Fibroblast of skin of left quadriceps (primary cell): ENCODE measurements at places on chromosomes 16 and 17.

GRCh38 chr17:44652727-44653126, 3.5 kb upstream of the MEIOC start:
- DNase-seq = no peak

GRCh38 chr16:71851746-71852145, 6.0 kb downstream of the ATXN1L start:
- DNase-seq = no peak

DNA sequence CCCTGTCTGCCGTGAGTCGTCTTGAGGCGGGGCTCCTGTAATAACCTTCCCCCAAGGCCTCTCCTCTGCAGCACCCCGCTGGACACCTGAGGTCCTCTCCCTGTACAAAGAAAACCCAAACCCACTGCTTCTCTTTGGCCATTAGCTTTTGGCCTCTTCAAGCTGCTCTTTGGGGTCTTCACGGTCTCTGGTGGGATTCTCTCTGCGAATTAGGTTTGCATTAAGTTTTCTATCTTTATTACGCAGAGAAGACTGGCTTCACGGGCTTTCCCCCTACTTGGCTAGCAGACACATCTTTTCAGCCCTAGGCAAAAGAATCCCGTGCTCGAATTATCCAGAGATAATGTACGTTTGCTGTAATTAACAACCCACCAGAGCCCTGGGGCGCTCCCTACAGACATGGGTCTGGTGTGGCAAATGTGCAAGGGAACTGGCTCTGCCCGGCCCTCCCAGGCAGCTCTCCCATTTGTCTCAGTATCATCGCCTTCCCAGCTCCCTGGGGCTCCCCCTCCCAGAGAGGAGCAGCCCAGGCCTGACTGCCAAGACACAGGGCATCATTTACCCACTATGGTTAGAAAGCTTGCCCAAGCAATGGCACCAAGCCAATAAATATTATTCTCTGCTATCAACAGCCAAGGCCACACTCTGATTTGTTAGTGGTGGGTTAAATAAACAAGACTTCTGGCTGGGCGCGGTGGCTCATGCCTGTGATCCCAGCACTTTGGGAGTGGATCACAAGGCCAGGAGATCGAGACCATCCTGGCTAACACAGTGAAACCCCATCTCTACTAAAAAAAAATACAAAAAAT, 24.7 kb upstream of the KLHDC4 start:
- no peak for DNase-seq

GRCh38 chr16:79897453-79898146, 297.1 kb upstream of the MAF start:
- DNase-seq = no peak

DNA sequence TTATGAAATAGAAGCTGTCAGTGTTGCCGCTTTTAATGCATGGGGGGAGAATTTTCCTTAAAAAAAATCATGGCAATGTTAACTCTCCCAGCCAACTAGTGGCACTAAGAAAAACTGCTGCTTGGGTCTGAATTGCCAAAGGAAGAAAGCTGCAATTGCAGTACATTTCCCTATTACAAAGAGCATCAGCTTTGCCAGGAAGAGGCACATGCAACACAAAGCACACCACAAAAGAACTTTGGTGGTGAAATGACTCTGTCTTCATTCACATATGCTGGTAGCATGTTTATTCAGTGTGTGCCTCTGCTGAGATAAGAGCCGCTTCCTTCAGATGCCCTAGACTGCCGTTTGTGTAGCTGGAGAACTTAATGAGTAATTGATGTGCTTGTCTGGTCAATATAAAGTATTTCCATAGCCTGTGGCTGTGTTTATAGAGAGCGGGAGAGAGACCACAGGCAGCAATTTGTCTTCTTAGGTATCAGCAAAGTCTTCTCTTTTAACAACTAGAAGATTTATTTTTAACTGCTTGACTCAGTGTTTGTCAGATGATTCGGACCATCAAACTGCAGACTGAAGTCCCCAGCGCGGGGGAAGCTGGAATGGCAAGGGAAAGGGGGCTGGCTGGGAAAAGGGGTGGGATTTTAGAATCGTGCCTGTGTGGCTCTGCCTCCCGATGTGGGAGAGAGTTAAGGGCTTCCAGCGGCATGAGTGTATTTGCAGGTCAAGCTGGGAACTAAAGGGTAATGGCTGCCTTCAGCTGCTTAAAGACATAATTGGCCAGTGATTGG, 115.1 kb downstream of the MRTFB start:
- DNase-seq = peak; percentile 75

DNA sequence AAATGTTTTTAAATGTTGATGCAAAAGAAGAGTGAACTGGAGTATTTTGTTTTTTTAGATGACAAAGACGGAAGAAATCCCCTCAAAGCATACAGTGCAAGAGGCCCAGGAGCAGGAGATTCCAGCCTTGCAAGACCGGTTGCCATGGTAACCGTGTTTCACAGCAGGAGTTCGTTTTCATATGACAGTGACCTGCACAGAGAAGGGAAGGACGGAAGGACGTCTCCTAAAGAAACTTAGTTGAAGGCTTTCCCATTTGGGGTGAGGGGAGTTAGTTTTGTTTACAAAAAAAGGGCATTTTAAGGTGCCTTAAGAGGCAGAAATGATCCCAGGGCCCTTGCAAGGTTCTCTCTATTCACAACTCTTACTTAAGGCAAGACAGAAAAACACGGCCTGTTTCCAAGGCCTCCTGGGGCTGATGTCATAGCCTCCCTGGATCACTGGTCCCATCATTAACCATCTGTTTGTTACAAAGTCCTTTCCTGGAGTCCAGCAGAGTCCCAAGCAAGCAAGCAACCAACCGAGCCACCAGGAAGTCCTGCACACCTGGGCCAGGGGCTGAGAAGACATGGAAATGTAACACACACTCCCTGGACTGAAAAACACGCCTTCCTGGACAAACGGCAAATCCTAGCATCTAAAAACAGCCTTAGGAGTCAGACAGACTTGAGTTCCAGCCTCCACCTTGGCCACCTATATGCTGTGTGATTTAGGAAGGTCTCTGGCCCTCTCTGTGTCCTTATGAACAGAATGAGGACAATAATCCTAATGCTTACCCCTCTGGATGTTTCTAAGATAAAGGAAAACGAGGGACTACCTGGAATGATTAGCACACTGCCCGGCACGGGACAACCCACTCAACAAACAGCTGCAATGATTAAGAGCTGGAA, 30.3 kb upstream of the RPH3AL start:
- DNase-seq = no peak

DNA sequence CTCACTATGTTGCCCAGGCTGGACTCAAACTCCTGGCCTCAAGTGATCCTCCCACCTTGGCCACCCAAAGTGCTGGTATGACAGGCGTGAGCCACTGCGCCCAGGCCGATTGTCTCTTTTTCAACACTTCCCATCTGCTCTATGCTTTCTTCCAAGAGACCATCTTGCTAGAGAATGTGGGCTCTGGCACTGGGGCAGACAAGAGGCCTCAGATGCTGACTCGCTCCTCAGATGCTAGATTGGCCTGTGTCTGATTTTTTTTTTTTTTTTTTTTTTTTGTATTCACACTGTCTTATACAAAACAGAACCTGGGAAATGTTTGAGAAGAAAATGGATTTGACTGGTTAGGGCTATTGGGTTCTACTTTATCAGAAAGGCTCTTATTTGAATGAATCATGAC, 58.2 kb downstream of the CYB5D2 start:
- DNase-seq = no peak

DNA sequence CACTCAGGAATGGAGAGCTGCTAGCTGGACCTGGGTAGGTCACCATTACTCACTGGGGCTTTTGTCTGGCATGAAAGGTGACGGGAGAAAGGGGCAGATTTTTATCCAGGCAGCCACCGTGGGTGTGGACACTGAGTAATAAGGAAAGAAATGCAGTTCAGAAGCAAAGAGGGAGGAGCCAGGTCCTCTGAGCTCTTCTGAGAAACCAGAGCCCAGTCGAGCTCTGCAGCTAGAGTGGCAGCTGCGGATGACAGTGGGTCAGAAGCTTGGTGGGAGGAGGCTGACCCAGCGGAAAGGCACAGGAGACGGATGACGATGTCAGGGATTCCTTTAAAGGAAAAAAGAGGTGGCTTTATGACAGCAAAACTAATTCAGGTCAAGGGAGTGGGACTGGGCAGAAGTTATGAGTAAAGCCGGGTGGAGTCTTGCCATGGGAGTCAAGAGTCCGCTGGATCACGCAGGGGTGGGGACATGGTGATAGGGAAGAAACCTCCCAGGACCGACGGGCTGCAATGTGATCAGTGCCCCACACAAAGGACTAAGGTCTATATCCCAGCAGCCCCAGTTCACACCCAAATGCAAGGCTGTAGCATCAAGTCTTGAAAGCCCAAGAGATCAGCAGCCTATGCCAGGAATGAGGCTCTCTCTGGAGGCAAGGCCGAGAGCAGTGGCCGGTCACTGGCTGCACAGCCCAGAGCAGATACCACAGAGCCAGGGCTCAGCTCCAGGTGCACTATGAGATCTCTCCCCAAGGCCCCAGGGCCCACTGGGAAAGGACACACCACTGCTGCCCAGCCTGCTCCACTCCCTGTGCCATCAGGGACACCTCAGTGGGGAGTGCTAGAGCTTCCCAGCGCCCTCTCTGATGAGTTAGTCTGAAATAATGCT, 6.3 kb upstream of the MNT start:
- peak; percentile 34 for DNase-seq

- no peak for DNase-seq
These were observed 1.8 kb downstream of the SPECC1 start for GRCh38 chr17:20010936-20011335.

DNA sequence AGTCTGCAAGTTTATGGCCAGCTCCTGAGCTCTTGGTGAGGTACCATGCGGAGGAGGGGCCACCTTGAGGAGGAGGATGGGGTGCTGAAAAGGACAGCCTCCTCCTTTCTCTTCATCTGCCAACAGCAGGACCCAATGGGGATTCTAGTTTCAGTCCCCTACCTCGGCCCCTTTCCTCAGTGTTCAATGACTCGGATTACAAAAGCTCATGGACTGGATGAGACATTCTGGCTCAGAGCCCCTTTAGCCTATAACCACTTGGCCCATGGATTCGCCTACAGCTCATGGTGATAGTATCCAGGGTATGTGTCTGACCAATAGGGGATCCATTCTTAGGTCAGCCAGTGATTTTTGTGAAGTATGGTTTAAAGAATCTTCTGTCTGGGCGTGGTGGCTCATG, 8.5 kb upstream of the PIK3R6 start:
- DNase-seq = peak; percentile 20

- DNase-seq = no peak
These were observed 211.3 kb downstream of the FOXL1 start for GRCh38 chr16:86789621-86790051.

- no peak for DNase-seq
These were observed 9.1 kb downstream of the NUDT16L1 start for GRCh38 chr16:4702466-4702808.

DNA sequence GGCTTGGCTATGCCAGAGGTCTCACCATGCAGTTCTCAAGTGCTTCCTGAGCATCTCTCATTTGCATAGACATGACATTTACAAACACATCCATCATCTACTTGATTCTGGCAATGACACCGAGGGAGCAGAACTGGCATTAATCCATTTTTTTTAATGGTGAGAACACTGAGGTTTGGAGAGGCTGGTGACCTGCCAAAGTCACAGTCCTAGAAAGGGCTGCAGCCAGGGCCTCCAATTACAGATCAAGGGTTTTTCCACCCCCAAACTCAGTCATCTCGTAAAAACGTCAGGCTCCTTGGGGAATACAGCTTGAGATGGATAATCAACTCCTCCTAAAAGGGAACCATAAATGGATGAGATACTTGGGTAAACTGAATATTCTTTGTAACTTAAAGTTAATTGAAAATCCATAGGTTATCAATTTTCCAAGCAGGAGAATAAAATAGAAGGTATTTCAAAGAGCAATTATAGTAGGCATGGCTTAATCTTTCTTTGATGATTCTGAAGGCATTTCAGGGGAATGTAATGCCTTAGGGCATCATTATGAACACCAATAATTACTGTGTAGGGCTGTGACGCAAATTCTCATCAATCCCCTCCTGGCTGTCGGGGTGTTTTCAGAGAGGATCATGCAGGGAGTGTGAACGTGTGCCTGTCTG, 9.4 kb upstream of the MEOX1 start:
- DNase-seq = no peak

- no peak for DNase-seq
These were observed 22.5 kb upstream of the SLC35B1 start for GRCh38 chr17:49730078-49730784.

DNA sequence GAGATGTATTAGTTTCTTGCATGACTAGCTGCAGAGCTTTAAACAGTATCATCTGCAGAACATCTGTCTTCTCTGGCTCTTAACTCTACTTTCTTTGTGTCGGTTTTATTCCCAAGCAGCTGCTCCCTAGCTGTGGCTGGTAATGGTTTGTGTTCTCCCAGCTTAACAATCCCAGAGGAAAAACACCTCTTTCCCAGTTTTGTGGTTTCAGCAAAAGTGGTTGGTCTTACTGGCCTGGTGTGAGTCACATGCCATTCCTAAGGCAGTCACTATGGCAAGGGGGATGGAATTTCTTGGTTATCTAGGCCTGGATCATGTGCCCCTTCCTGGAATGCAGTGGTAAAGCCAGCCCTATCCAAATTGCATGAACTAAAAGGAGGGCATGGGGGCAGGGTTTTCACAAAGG, 27.5 kb downstream of the OMG start:
- peak; percentile 99 for DNase-seq

DNA sequence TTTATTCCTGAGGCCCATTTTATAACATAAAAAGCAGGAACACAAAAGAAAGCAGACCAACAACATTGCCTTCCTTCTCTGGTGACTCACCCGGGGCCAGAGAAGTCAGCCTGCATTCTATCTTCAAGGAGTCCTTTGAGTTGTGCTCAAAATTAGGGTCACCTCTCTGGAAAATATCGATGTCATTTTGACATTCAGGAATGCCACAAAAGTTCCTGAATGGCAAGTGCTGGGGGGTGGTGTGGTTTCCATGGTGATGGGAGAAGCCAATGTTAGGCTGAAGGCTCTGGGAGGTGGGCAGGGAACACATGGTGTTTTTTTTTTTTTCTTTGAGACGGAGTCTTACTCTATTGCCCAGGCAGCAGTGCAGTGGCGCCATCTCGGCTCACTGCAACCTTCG, 159.6 kb downstream of the HAPSTR1 start:
- no peak for DNase-seq

GRCh38 chr16:50699326-50700159, 6.1 kb downstream of the NOD2 start:
- DNase-seq = no peak

GRCh38 chr16:65315081-65315780, 193.4 kb upstream of the CDH11 start:
- no peak for DNase-seq

DNA sequence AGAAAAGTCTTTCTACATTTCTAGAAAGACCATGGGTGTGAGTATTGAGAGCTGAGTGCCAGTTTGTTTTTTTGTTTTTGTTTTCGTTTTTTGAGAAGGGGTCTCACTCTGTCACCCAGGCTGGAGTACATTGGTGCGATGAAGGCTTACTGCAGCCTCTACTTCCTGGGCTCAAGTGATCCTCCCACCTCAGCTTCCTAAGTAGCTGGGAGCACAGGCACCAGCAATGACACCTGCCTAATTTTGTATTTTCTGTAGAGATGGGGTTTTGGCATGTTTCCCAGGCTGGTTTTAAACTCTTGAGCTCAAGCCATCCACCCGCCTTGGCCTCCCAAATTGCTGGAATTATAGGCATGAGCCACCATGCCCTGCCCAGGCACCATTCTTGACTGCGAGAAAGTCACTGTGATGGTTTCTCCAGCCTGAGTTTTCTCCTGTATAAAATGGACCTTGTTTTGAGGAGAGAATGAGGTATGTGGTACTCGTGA, 673.8 kb downstream of the MAF start:
- no peak for DNase-seq
